ENCODE measurements at places on chromosomes 3 and 15.

DNA sequence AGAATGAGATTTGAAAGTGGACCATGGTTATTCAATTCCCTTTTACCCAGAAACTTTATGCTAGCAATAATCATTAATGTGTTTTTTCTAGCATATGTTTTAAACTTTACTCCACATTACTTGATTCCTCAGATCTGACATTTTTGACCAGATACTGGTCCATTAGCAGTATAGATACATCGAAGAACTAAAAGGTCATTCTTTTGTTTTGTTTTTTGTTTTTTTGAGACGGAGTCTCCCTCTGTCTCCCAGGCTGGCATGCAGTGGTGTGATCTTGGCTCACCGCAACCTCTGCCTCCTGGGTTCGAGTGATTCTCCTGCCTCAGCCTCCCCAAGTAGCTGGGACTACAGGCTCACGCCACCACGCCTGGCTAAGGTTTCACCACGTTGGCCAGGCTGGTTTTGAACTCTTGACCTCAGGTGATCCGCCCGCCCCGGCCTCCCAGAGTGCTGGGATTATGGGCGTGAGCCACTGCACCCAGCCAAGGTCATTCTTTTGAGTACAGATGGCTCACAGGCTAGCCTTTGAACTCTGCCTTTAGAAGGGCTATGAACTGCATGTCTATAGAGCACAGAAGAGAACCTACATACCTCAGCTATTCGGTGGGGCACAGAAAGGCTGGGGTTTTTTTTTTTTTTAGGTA is 28.6 kb downstream of the CHP1 start:
- DNase-seq = no peak

DNA sequence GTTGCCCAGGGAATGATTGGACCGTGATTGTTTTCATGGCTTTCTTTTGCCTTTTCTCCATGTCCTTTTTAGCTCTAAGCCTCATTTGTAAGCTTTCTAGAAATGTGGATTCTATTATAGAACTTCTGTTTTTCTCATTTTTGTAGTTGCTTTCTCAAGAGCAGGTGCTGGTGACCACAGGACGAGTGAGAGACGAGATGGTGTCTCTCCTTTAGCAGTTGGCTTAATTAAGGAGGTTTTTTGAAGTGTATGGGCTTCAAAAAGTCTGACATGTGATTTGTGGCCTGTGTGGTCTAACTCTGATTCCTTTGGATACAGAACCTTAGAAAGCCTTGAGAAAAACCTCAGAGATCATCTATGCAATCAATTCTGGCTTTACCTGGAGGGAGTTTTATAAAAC is 292.8 kb downstream of the LPP start:
- no peak for DNase-seq

GRCh38 chr15:96093063-96093462 is 237.4 kb upstream of the NR2F2 start:
- DNase-seq = no peak

- no peak for DNase-seq
Observed at GRCh38 chr3:13022348-13023234, 50.6 kb downstream of the IQSEC1 start.

- DNase-seq = no peak
Observed at GRCh38 chr15:69042531-69042930, 28.0 kb downstream of the NOX5 start.

- no peak for DNase-seq
Observed at GRCh38 chr15:49693498-49693897, 72.7 kb downstream of the DTWD1 start.

- DNase-seq = no peak
Observed at GRCh38 chr15:63801910-63802309, 31.8 kb downstream of the HERC1 start.

- DNase-seq = no peak
Observed at GRCh38 chr3:20909511-20909910, 723.5 kb upstream of the SGO1 start.

GRCh38 chr3:150394606-150395005 is 13.5 kb upstream of the TSC22D2 start:
- DNase-seq = no peak

GRCh38 chr3:66812741-66813140 is 185.4 kb upstream of the KBTBD8 start:
- no peak for DNase-seq

- DNase-seq = no peak
Observed at GRCh38 chr15:60548101-60548500, 69.2 kb upstream of the ICE2 start.

GRCh38 chr15:69140306-69140705 is 20.1 kb upstream of the GLCE start:
- no peak for DNase-seq

GRCh38 chr3:10552631-10552943 is 47.2 kb upstream of the ATP2B2 start:
- no peak for DNase-seq

- DNase-seq = no peak
Observed at GRCh38 chr15:62795171-62795570, 247.4 kb upstream of the TPM1 start.

DNA sequence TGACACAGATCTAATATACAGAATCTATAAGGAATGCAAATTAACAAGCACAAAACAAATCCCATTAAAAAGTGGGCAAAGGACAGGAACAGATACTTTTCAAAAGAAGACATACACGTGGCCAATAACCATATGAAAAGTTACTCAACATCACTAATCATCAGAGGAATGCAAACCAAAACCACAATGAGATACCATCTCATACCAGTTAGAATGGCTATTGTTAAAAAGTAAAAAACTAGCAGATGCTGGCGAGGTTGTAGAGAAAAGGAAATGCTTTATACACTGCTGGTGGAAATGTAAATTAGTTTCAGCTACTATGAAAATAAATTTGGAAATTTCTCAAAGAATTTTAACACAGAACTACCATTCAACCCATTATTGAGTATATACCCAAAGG is 50.7 kb downstream of the ADAMTS17 start:
- DNase-seq = no peak

DNA sequence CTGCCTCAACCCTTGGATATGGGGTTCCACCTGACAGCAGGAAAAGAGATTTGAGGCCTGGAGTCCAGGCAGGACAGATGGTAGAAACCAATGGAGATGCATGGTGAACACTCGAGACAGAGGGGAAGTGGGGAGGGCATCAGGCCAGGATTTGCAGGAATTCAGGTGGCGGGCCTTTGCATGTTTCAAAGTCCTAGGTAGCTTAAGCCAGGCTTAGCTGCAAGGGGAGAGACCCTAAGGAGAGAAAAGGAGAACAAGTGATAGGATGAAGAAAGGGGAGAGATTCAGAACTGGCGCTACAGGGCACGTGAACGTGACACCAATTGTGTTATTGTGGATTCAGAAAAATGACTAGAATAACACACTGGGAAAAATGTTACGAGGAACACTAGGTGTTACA is 182.6 kb downstream of the PDZRN3 start:
- DNase-seq = no peak

DNA sequence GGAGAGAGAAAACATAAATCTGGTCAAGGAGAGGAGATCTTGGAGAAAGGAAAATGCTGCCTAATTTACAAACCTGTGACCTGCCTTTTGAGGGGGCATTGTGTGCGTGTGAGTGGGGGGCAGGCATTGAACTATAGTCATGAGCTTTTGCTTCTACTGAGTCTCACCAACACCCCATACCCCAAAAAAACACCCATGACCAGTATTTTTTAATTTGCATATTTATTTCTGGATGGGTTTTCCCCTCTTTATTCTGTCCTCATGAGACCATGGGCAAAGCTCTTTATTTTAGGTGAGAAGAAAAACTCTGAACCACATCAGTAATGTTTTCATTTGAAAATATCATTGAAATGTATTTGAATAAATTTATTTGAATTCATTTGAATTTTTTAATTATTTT is 20.6 kb downstream of the CD80 start:
- no peak for DNase-seq

DNA sequence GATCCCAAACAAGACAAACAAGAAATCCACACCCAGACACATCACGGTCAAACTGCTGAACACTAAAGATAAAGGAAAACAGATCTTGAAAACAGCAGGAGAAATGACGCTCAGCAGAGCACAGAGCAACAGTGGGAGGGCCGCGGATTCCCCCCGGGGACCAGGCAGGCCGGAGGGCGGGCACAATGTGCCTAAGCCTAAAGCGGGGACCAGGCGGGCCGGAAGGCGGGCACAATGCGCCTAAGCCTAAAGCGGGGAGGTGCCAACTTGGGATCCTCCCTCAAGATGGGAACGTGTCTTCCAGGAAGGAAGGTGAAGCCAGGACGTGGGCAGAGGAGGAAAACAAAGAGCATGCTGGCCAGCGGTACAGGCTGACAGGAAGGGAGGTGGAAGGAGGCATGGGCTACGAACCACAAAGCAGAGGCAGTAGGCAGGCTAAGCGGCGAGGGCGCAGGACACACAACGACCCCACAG is 31.1 kb downstream of the CYFIP1 start:
- no peak for DNase-seq

GRCh38 chr3:129286081-129286480 is 7.4 kb downstream of the HMCES start:
- DNase-seq = no peak

DNA sequence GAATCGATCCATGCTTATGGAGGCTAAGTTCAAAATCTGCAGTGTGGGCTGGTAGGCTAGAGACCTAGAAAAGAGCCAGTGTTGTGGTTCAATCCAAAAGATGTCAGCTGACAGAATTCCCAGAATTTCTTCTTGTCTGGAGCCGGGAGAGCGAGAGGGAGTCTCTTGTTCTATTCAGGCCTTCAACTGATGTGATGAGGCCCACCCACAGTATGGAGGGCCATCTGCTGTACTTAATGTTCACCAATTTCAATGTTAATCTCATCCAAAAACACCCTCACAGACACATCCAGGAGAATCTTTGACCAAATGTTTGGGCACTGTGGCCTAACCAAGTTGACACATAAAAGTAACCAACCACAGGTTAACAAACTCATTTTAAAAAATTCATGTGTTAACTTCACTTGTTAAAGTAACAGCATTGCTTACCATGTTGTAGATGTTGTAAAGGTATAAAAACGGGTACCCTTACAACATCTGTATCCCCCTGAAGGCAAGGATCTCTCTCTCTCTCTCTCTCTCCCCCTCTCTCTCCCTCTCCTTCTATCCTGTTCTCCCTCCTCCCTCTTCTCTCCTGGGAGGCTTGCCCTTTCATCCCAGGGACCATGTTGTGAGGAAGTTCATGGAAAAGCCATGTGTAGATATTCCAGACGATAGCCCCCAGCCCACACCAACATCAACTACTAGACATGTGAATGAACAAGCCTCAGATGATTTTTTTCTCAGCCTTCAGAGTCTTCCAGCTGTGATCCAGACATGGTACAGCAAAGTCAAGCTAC is 66.4 kb upstream of the CHD2 start:
- no peak for DNase-seq

DNA sequence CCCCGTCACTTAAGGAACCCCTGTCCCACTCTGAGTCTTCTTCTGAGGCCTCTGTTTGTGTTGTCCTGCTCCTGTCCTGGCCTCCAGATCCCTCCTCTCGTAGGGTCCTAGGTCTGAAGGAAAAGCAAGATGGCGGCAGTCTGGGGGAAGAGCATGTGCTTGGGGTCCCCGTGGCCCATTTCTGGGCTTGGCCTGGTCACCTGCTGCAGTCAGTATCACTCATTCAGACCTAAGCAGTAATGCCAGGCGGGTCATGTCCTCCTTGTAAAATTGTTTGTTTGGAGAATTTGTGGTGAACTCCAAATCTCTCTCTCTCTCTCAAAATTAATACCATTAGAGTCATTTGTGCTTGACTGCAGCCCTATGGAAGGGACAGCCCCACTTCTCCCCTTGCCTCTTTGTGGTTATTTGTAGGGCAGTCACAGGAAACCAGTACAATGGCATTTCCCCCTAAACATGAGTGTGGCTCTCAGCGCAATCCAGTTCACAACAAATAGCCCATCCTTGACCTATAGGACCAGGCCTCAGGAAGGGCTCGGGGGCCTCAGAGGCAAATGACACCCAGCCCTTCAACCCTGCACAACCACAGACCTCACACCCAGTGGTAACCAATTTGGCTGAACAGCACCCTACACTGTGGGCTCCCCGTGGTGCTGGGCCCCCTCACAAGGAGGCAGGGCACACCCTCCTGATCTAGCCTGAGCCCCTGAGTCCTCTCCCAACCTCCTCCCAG is 173.5 kb downstream of the OR4M2 start:
- DNase-seq = no peak

DNA sequence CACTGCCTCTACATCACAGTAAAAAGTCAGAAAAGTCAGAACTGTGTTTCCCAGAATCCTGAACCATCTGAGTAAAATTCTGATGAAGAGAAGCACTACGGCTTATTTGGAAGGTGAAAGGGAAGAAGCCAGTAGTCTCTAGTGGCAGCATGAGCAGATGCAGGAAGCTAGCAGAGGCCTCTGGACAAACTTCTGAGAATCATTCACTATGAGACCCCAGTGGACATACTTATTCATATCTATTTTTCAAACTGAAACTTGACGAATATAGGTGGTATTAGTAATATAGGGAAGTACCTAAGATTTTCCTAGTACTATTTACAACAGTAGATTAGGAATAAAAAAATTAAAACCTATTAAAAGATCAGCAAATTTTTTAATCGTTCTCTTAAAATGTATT is 272.8 kb upstream of the TTC14 start:
- DNase-seq = no peak

- no peak for DNase-seq
Observed at GRCh38 chr3:17092583-17092933, 207.8 kb downstream of the PLCL2 start.

DNA sequence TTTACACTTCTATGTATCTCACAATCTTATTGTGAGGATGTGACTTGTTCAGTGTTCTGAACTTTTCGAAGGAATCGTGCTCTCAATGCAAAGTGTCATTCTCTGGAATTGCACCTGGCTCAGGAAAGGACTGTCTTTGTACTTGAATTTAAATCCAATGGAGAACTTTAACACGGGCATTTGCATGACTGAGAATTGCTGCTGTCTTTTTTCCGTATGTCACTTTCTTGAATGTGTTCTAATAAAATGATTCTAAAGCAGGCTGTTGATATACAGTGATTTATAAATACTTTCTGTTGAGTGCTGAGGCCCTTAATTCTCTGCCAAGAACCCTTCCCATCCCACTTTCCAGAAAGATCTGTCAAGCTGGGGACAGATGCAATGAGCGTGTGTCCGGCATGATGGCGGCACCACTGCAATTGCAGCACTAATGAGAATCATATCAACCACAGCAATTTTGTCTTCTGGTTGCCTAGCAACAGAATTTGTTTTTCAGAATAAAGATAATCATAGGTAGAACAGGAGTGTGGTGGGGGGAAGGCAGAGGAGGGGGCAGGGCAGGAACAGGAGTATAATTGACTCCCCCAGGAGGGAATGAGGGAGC is 210.6 kb upstream of the UMPS start:
- no peak for DNase-seq

DNA sequence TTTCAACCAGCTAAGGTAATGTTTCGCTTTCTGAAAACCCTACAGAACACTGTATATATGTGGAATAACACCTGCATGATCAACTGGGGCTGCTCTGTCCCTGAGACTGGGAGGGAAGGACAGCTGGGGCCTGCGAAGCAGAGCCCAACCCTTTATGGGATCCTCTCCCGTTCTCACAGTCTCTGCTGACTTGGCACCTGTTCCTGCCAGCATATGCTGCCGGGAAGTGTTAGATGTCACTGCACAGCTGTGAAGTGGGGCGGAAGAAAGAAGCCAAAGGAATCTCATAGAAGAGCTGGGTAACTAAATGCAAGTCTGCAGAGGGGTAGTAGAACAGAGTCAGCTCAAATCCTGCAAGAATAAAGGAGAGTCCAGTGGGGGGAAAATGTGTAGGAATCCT is 29.6 kb downstream of the LRRC3B start:
- no peak for DNase-seq

GRCh38 chr3:45139372-45140140 is 6.6 kb downstream of the CDCP1 start:
- DNase-seq = no peak

Measured in stimulated activated CD4-positive, alpha-beta T cell treated with anti-CD3 and anti-CD28 coated beads, Interleukin-15, amount 100 ng/mL, for 1 hour (primary cell).